ENCODE measurements at places on chromosomes 7 and 10.

DNA sequence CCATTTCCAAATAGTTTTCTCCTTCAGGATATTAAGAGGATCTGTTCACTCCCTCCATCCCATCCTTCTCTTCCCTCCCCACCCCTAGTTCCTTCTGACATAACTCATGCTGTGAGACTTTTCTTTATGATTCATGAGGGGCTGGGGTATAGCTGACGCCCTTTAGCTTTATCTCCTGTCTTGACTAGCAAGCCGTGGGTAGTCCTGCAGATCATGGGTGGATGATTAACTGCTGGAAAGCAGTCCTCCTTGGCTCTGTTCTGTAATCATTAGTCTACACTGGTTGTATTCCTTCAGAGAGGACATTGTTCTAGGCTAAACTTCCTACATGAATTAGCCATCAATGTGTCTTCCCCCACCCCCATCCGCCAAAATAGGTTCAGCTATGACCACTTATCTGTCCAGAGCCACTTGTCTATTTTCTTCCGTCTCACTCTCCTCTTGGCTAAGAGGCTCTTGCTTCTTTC, 135.4 kb downstream of the LRRC4 start:
- DNase-seq, result no peak

GRCh38 chr10:44308935-44309334, 76.0 kb downstream of the CXCL12 start:
- DNase-seq, result no peak

DNA sequence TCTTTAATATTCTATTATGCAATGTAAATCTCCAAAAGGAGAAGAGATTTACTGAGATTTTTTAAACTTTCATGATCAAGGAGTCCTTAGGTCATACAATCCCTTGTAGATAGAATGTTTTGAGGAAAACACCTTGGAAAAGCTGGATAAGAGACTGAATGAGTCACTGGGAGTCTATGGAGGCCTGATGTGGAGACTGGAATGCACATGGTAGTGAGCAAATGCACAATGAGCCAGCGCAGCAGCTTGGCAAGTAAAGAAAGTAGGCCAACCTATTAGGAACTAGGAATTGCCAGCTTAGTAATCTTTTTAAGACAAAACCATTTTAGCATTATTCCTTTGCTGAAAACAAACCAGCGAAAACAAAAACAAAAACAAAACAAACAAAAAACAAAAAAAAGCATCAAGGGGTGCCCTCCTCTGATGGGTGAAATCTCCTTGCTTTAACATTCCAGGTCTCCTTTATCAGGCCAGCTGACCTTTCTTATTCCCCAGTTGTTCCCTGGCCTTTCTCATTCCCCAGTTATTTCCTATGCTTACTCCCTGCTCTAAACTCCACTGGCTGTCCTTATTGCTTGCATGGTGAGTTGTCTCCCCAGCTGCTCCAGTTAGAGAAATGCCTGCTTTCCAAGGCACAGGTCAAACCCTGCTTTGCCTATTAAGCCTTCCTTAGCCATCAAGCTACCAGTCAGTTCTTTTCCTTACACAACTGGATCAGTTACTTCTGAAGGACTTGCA, 135.8 kb downstream of the PLCE1 start:
- no peak for DNase-seq

- DNase-seq, result no peak
Measured at GRCh38 chr7:19491821-19492452, 216.9 kb downstream of the POLR1F start.

DNA sequence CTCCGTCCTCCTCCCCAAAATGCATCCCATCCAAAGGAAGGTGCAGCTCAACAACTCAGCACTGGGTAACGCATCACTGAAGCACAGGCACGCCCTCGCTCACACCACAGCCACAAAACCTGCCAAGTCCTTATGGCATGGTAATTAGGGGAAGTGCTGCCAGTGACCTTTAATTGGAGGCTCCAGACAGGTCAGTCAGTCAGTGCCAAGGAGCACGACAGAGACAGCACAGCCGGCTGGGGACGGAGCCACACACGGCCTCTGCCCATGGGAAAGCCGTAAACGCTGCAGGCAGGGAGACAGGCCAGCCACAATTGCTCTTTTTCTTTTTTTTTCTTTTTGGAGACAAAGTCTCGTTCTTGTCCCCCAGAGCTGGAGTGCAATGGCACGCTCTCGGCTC, 146.5 kb downstream of the MAD1L1 start:
- DNase-seq, result no peak

GRCh38 chr7:1537535-1538412, 7.3 kb downstream of the MAFK start:
- peak; percentile 24 for DNase-seq
